ENCODE measurements at places on chromosomes 11 and 22.

DNA sequence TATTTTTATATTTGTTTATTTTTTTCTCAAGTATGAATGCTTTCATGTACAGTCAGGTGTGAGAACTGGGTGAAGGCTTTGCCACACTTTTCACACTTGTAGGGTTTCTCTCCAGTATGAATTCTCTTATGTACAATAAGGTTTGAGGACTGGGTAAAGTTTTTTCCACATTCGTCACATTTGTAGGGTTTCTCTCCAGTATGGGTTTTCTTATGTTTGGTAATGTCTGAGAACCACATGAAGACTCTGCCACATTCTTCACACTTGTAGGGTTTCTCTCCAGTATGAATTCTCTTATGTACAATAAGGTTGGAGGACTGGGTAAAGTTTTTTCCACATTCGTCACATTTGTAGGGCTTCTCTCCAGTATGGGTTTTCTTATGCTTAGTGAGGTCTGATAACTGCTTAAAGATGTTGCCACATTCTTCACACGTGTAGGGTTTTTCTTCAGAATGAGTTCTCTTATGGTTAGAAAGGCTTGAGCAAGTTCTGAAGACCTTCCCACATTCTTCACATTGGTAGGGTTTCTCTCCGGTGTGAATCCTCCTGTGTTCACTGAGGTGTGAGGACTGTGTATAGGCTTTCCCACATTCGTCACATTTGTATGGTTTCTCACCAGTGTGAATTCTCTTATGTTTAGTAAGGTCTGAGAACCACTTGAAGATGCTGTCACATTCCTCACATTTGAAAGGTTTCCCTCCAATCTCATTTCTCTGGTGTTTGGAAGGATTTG is 19.7 kb downstream of the ZNF195 start:
- peak; percentile 8 for DNase-seq

DNA sequence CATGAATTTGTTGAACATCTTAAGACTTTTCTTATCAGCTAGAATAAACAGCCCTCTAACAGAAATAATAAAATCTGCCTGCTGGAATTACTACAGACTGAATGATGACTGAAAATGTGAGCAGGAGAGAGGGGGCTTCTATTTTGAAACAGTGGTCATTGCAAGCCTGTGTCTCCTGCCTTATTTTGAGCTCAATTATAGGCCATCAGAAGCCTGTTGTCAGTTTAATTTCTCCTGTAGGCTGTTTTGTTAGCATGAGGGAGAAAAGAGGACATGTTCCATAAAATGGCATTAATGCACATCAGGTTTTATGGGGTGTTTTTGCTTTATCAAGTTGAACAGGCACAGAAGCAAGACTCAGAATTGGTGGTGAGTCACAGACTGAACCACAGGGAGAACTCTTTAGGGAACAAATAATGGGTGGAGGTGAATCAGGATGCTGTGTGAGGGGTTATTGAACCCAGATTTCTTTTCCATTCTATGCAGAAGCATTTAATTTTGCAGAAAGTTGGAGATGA is 129.1 kb downstream of the PARVA start:
- peak; percentile 33 for DNase-seq

DNA sequence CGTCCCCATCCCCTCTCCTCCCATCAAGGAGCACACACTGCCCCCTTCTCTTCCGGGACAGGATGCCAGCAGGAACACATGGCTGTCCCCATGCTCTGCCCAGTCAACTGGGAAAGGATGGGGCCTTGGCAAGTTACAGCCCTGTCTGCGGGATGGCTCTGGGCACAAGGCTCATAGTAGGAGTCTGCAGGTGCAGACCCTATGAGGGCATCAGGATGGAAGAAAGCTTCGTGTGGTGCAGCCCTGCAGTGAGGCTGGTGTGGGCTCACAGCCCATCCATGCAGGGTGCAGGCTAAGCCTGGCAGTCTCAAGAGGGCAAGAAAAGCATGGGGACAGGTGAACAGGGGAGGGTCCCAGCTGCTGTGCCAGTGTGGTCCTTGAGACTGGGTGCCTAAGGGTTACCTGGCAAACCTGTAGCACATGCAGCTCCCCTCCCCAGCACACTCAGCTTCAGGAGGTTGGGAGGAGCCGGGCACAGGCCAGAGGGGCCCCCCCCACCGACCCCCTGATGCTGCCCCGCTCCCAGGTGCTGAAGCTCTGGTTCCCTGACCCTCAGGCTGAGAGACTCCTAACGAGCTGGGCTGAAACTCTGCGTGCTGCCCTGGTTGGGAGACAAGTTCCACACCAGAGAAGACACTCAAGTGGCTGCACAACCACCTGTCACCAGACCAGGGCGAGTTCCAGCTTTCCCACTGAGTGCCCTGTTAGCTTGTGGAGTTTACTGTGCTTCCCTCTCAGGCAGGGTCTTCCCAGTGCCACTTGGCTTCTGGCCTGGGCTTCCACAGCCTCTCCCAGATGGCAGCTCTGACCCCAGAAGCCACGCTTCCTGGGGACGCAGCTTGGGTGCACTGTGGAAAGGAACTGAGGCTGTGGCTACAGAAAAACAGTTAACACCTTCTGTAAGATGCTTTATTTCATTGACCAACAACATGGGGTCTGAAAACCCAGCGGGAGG is 3.3 kb upstream of the SCARF2 start:
- DNase-seq, result no peak

DNA sequence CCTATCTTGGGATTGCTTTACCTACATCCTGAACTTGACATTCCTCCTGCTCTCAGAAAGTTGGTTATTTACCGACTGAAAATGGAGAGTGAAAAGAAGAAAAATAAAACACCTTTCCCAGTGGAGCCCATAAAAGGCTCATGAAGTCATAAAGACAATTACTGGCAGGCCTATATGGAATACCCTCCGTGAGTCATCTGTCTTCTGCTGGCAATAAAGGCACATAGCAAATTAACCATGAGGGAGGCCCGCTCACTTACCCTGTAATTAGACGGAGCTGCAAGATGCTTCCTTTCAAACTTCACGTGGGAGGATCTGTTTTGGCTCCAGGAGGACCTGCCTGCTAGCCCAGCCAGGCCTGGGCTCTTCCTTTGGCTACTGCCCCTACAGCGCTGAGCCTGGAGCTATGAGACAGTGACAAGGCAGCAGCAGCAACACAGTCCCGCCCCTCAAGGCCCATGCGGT is 540.4 kb downstream of the BUD13 start:
- no peak for DNase-seq

GRCh38 chr11:102047305-102047924 is at the start of gene CFAP300:
TSS of gene CFAP300 (plus strand) at chr11:102047437. CDS start at chr11:102047471, 34 bp downstream.
- peak; percentile 74 for DNase-seq

DNA sequence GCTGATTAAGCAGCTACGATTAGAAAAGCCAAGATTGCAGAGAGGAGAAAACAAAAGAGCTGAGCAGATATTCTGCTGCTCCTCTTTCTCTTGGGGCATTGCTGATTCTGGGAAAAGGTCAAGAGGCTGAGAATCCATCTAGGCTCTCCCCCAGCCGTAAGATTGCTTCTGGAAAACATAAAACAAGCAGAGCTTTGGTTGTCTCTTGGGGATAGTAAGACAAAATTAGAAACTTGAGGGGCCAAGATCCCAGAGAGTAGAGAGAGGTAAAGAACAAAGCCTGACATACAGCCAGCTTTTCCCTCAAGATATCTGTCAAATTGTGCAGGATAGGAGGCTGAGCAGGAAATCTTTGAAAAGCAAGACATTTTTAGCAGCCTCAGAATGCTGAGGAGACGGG is 158.2 kb downstream of the TTC28 start:
- DNase-seq, result no peak

- DNase-seq, result peak; percentile 64
These were observed 72.8 kb upstream of the CLNS1A start for GRCh38 chr11:77710358-77710757.

GRCh38 chr11:123020968-123021367 is 39.3 kb upstream of the BSX start:
- DNase-seq, result peak; percentile 40

- peak; percentile 89 for DNase-seq
These were observed 11.9 kb downstream of the HOATZ start for GRCh38 chr11:111526501-111526900.

- no peak for DNase-seq
These were observed 9.5 kb upstream of the OR5B12 start for GRCh38 chr11:58451585-58451984.

- DNase-seq, result no peak
These were observed 169.1 kb downstream of the NXPE2 start for GRCh38 chr11:114847306-114847975.

DNA sequence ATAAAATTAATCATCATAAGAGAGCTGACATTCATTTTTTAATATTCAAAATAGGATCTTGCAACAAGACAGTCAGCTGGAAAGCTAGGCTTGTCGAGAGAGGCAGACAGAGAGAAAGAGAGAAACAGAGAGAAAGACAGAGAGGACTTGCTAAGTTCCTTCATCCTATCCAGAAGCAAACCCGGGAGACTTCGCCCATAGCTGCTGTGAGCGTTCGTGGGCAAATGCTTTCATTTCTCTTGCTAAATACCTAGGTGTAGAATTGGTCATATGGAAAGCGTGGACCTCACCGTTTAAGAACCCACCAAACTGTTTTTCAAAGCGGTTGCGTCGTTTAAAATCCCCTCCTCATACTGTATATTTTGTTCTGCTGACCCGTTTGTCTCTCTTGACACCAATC is 25.3 kb upstream of the KRTAP5-6 start:
- DNase-seq, result no peak

- no peak for DNase-seq
These were observed 3.4 kb downstream of the MALAT1 start for GRCh38 chr11:65502274-65502554.

- DNase-seq, result no peak
These were observed 3.3 kb downstream of the VSIG2 start for GRCh38 chr11:124748481-124749343.

- no peak for DNase-seq
These were observed 40.3 kb downstream of the MCHR1 start for GRCh38 chr22:40719599-40719998.

GRCh38 chr11:104946907-104947306 is 21.5 kb downstream of the CASP4 start:
- DNase-seq, result peak; percentile 41

DNA sequence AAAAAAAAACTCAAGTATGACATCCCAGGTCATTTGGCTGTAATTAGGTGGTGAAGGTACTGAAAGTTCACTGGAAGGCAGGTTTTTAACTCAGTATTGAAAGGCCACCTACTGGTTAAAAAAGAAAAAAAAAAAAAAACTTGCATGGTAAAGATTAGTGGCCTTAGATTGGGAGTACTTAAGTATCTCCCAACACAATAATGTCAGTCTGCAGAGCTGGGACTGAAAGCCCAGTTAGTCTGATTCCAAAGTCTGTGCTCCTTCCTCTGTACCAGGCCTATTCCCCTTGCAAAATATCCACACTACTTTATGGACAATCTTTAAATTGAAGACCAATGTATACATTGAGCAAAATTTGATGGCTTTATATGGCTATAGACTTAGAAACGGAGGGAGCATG is 85.5 kb downstream of the NOX4 start:
- DNase-seq, result no peak

DNA sequence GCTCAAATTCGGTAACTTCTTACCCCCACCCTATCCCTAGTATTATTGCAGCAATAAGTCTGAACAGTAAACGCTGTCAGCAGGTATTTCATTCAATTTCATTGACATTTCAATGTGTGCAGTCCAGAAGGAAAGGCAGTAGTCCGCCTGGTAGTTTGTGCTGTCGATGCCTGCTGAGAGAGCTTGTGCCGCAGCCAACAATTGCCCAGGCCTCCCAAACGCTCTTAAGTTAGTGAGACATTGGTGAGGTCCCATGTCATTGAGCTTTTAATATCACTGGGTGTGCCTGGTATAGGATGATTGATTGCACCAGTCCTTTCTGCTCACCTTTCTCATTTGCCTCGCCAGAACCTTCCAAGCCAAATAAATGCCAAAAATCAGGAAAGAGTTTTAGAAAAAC is 28.1 kb downstream of the ALKBH3 start:
- no peak for DNase-seq

DNA sequence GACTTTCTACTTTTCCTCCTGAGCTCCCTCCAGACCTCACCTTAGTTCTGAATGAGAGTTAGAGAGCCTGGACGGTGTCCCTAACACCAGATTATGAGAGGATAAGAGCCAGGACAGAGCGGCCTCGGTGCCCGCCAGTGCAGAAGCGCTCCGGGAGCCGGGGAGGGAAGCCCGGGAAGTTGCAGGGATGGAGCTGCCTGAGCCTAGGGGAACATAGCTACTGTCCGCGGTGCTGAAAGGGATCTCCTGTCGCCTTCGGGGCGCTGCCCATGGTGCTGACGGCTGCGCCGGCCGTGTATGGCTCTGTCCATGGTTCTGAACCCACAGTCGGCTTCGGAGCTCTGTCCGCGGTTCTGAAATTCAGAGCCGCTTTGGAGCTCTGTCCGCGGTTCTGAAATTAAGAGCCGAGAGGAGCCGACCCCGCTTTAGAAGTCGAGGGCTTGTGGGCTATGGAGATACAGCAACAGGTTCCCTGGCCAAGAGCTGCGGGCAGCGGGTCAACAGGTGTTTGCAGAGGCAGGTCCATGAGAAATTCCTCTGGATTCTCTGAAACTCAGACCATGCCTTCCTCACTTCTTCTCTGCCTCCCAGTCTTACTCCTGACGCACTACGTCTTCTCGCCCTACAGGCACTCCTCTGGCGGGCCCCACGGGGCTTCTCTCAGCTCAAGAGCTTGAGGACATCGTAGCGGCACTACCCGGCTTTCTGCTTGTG is 814 bp downstream of the NPAS4 start:
- peak; percentile 82 for DNase-seq

DNA sequence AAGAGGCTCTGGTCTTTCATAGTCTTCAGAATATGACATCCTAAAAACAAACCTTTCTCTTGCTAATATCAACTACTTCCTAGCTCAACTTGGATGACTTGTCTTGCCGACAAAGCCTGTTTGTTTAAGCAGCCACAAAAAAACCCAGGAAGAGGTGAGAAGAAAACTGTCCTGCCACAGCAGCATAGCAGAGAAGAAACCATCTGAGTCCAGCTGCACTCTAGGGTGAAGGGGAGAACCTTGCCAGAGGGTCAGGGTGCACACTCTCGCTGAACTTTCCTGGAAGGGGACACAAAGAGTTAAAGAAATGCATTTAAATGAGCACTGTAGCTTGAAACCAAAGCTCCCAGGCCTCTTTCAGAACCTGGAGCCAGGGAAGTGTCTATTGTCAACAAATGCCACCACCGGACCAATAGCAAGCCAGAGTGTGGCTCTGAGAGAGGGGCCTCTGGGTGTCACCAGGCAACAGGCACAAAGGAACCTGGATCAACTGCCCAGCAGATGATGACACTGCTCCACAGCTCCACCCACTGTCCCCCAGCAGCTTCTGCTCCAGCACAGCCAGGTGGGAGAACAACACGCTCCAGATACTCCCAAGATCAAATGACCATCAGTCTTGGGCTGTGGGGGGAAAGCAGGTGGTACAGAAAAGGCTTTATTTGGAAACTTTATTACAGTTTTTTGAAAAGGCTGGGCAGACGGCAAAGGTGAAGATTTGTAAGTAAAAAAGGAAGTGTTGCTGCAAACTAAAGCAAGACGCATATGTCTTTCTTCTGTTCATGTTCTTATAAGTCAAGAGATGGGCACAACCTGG is 105.7 kb downstream of the RASSF10 start:
- no peak for DNase-seq

GRCh38 chr11:78684377-78684776 is 109.7 kb upstream of the NARS2 start:
- no peak for DNase-seq

Measured in fibroblast of lung (primary cell).